Airway epithelial cell (primary cell): ENCODE measurements at places on chromosomes 1 and 21. TPM values are rescaled to one million over a fixed set of nuclear protein-coding genes. Genes with fewer than 3 reads are reported as not detected.

The SPATA46 gene
- not detected in 2 replicates for total RNA-seq

The CHRNB2 gene
- total RNA-seq, result not detected in 2 replicates

The SPATC1L gene
- total RNA-seq, result 21.8 and 22.1 TPM in 2 replicates

The TMEM200B gene
- total RNA-seq, result 0.63 and 1.5 TPM in 2 replicates
